Activated naive CD8-positive, alpha-beta T cell treated with anti-CD3 and anti-CD28 coated beads for 36 hours (primary cell): ENCODE measurements at places on chromosomes 2 and 18.

DNA sequence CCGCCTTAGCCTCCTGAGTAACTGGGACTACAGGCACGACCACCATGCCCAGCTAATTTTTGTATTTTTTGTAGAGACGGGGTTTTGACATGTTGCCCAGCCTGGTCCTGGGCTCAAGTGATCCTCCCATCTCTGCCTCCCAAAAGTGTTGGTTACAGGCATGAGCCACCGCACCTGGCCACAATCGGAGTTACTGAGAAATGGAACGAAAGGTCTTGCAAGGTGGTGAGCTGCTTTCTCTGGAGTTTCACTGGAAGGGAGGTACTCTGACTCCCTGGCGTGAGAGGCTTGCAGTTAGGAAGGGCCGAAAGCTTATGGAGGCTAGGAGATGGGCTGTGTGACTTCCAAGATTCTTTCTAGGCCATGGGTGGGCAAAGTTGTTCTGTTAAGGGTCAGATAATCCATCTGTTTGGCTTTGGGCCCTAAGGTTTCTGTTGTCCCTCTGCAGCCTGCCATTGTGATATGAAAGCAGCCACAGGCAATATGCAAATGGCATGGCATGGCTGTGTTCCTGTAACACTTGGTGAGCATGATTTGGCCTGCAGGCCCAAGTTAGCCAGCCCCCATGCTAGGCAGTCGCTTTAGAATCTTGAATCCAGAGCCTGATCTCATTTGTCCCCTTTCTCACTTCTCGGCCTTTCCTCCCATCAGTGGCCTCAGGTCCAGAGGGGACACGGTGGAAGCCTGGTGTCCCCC, 7.9 kb downstream of the EFHD1 start:
- no peak for DNase-seq

GRCh38 chr18:48077291-48077690, 146.8 kb upstream of the SMAD2 start:
- no peak for DNase-seq

GRCh38 chr2:8821276-8822217, 15.9 kb downstream of the KIDINS220 start:
- DNase-seq: no peak

DNA sequence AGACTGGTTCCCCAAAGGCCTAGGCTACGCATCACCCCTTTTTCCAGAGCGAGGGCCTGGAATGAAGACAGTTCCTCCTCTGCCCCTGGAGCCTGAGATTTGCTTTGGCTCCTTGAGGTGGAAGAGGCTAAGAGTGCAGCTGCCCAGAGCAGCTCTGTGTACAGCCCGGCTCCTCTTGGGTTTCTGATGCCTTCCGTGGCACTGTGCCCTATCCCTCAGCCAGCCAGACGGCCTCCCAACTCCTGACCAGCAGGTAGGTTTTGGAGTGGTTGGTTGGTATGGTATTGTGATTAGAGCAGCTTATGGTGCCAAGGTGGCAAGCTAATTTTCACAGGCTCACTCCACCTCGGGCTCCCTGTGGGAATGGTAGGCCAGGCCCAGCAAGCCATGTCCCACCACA, 112.2 kb downstream of the TANC1 start:
- no peak for DNase-seq

DNA sequence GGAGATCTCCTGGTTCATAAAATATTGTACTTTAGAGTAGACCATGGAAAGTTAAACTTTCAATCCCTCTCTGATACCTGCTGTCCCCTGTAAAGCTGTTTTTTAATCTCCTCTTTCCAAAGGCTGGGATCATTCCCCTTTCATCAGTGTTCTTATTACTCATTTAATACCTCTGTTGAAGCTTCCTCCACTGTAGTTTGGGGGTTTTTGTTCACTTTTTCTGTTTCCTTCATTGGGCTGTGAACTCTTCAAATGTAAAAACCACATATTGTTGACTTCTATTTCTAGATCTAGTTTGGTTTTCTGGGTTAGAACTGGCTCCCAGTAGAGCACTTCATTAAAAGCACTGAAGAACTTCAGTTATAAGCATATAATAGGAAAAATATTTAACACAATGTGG, 598.1 kb downstream of the RNF144A start:
- DNase-seq: no peak

GRCh38 chr2:121558329-121558728, 27.6 kb downstream of the RNU4ATAC start:
- DNase-seq: no peak

DNA sequence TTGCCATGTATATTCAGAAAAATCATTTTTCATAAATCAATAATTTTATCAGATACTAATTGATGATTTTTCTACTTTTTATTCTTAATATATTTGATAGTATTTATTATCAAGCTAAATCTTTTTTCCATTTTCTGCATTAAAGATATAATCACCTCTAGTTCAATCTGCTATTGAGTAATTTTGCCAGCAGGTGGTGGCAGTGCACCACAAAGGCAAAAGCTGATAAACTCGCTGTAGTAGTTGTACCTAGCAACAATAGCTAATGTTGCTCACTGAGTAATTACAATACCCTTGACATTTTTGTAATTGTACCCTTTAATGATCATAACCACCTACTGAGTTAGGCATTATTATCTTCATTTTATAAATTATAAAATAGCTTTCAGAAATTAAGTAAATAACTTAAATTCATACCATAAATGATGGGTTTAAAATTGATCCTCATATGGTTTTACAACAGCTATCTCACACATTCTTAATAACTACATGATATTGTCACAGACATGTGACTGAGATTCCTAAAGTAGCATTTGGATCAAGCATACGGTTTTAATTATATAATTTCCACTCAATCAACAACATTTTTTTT, 52.0 kb upstream of the CALCRL start:
- peak; percentile 32 for DNase-seq

GRCh38 chr2:234994438-234995321, 42.9 kb downstream of the SH3BP4 start:
- DNase-seq: no peak

- no peak for DNase-seq
Observed at GRCh38 chr18:43868497-43868995, 591.3 kb upstream of the SYT4 start.

DNA sequence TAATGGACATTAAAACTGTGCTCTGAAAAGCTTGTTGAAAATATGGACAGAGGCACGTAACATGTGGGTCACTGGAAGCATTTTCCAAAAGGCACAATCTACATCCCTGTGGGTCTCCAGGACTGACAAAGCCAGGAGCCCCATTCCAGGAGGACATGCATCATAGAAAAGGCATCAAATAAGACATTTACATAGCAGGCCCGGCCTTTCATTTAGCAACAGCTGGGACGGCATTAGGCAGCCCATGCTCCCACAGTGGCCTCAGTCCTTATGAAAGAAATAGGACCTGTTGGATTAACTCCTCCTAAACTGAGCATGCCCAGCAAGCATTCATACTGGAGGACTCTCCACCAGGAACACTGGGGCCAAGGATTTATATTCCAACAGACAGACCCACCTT, 72.2 kb downstream of the TWIST2 start:
- DNase-seq: no peak

DNA sequence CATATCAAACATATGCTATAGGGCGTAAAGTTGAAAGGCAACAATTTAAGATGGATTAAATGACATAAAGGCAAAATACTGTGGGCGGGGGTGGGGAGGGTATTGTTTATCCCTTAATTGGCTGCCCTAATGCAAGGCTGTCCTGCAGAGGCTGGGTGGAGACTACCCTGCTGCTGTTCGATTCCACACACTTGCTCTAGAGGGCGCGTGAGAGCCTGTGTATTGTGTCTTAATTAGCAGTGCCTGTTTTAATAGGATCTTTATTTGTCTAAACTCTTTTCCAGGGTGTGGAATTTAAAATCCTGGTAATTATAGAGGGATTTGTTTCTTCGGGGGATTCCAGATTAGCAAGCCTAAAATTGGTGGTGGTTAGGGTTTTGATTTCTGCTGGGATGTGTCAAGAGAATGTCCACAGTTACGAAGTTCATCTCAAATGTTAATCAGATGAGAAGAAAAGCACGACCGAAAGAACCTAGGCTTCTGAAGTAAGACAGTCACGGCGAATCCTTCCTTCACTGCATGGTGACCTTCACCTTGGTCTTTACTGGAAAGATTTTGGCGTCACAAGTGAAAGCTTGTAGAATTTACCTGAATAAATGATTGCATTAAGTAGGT, 103.5 kb upstream of the MAP3K20 start:
- peak; percentile 46 for DNase-seq

DNA sequence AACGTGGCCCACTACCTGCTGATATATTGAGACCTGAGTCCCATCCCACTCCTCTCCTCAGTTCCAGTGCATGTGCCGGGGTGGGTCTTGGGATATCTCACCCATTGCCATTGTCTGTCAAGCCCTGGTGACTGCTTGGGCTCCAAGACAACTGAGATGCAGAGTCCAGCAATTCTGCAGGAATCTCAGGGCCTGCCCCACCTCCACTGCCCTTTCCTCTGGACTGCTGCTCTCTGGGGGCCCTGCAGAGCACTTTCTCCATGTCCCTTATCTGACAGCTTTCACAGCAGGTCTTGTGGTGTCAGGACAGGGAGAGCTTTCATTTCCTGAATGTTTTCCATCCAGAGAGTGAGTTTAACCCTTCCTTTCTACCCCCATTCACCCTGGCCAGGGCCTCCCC, 152.9 kb downstream of the ARL4C start:
- no peak for DNase-seq

DNA sequence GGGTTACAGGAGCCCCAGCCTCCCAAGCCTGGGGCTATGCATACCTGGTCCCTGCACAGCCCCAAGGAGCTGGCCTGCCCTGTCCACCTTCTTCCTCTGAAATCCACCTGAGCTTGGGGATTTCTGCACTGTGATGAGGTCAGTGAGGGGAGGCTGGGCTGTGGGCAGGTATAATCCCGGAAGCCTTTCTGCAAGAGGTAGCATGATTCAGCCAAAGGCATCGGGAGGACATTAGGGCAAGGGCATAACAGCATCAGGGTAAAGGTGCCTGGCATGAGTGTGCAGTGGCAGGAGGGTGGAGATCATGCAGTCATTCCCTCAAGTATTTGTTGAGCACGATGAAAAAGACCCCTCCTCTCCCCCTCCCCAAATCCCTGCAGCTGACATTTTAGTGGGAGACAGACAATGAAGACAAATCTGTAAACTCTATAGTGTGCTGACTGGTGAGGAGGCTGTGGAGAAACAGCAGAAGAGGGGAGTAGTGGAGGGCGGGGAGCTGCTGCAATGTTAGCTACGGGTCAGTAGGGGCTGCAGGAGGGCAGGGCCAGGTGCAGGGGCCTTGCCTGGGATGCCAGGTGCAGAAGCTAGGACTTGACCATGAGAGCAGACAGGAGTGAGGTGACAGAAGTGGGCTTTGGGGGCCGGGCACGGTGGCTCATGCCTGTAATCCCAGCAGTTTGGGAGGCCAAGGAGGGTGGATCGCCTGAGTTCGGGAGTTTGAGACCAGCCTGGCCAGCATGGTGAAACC, 18.7 kb downstream of the ZFP36L2 start:
- DNase-seq: no peak

DNA sequence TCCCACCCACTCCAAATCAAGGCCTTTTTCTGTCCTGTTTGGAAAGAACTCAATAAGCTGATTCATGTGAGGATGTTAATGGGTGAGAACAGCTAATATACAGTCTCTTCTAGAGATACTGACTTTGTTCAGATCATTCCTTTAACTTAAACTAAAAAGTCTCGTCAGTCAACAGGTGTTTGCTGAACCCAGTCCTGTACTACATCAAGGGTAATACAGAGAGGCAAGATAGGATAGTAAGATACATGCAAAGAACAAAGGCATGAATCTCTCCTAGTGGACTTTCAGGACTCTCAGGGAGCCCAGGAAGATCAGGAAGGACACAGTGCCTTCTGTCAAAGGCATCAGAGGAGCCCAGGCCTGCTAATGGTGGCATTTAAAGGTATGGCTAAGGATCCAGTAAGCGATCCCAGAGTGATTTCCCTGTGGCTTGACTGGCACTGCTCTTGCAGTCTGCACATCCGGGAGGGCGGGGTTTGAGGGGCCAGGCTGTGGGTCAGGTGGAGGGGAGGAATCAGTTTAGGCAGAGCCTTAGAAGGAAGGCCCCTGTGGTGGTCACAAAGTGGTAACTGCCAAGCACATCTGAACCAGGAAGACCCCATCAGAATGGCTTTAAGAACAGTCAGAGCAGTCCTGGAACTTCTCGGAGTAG, 54.0 kb downstream of the EPAS1 start:
- peak; percentile 40 for DNase-seq

DNA sequence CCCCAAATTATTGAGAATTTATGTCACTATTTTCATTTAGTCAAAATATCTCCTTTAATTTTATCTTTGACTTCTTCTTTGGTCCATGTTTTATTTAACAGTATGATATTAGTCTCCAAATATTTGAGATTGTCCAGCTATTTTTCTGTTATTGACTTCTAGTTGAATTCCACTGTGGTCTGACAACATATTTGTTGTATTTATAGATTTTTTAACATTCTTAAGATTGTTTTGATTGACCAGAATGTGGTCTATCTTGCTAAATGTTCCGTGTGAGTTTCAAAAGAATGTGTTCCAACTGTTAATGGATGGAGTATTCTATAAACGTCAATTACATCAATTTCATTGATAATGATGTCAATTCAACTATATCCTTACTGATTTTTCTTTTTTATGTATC, 1452.1 kb downstream of the SUCLG1 start:
- no peak for DNase-seq

DNA sequence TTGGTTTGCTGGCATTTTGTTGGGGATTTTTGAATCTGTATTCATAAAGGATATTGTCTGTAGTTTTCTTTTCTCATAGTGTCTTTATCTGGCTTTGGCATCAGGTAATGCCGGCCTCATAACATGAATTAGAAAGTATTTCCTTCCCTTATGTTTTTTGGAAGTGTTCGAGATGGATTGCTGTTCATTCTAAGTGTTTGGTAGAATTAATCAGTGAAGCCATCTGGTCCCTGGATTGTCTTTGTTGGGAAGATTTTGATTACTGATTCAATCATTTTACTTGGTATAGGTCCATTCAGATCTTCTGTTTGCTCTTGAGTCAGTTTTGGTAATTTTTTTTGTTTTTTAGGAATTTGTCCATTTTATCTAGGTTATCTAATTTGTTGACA, 22.3 kb downstream of the KIAA1328 start:
- no peak for DNase-seq

DNA sequence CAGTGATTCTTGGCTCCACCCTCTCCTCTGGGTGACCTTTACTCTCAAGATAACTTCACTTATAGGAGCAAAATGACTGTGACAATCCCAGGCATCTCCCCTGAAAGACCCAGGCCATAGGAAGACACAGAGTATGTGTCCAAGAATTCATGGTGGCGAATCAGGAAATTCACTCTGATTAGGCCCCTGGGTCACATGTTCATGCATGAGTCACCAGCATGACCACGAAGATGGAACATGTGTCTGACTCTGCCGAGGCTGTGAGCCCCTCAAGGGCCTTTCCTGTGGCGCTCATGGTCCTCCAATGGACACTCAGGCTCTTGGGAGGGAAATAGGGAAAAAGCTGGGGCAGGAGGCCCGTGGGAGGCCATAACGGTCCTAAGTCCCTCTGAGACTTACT, 74.0 kb upstream of the TEX51 start:
- DNase-seq: no peak

DNA sequence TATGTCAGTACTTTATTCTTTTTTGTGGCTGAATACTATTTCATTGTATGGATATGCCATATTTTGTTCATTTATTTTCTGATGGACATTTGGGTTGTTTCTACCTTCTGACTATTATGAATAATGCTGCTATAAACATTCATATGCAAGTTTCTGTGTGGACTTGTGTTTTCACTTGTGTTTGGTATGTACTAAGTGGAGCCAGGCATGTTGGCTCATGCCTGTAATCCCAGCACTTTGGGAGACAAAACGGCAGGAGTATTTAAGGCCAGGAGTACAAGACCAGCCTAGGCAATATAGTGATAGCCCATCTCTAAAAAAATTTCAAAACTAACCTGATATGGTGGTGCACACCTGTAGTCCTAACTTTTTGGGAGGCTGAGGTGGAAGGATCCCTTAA, 23.3 kb downstream of the MARCHF7 start:
- no peak for DNase-seq

- DNase-seq: no peak
Observed at GRCh38 chr2:120421126-120421829, 75.3 kb downstream of the INHBB start.
